ENCODE measurements at places on chromosomes 5 and 9. TPM values are rescaled to one million over a fixed set of nuclear protein-coding genes. Genes with fewer than 3 reads are reported as not detected.

TPPP gene
- total RNA-seq = 0.92 TPM

DNA sequence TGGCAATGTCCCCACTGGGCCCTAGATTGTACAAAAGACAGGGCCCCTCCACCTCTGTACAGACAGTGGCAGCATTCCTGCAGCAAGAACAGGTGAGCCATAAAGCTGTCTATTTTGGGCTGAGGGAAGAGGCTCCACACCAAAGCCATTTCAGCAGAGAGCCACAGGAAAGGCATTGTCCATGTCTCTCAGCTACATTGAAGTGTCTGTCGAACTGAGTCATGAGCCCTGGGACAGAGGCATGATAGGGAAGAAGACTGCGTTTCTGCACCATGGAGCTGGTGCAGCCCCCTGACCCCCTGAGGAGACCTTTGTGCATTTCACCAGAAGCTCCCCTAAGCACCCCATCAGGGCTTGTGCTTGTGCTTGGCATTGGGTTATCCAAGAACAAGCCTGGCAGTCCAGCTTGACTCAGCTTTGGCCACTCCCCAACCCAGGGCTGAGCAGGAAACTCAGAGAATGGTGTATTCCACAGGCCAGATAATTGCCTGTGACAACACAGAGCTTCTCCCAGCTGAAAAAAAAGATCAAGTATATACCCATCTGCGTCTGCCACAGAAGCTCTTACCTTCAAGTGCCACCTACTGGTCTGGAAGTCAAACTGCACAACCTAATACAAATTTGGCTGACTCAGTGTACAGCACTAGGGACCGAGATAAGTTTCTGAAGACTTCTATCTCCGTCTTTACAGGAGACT is 5.9 kb upstream of the FRMD3 start:
- peak; percentile 58 for DNase-seq

GRCh38 chr9:86531273-86531970 is 177.2 kb upstream of the TUT7 start:
- no peak for DNase-seq

GRCh38 chr5:94469894-94470329 is 148.5 kb downstream of the KIAA0825 start:
- no peak for DNase-seq

CDX1 gene
- total RNA-seq = 0.62 TPM

DNA sequence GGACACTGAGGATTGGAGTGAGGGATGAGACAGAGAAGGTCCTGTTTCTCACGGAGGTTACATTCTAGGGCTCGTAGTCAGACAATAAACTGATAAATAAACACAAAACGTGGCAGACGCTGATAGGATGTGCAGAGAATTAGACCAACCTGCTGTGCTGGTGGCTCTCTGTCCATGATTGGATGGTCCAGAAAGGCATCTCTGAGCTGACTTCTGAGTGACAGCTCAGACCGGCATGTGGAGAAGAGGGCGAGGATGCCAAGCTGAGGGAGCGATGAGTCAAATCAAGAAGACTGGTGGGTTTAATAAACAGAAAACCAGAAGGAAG is 132.3 kb upstream of the TAF11L2 start:
- no peak for DNase-seq

Data from H7 (cell line).